IMR-90 (cell line): ENCODE measurements at places on chromosomes 4 and X.

- no peak for DNase-seq
Measured at GRCh38 chr4:15003891-15004738, 1.8 kb downstream of the CPEB2 start.

DNA sequence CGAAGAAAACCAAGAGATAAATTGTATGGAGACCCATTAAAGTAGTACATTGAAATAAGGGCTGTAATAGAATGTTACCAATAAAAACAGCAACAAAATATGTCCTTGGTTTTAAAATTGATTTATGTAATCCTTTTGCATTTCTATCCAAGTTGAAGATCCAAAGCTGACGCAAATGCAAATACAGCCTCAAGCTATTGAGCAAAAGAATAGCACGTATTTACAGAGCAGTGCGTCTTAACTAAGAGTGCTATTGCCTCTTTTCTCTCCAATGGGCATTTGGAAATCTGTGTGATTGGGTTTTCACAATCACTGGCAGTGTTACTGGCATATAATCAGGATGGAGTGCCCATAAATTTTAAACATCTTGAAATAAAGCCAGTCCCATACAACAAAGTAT, 417.4 kb downstream of the TLL1 start:
- no peak for DNase-seq

- no peak for DNase-seq
Measured at GRCh38 chrX:65601126-65601525, 66.3 kb upstream of the MSN start.

DNA sequence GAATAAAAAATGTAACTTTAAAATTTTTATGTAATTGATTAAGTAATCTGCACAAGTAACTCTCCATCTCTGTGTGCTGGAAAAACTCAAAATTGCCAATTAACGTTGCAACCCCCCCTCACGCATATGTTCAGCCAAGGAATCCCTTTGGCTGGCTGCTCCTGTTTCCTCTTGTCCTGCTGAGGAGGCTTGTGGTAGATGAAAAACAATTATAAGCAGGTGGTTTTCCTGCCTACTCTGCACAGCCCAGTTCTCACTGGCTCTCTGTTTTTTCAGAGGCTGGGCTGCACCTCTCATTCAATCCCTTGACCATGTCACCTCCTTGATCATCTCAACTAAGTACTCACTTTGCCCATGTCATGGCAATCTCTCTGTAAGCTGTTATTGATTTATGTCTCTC, 1068.4 kb downstream of the ARAP2 start:
- no peak for DNase-seq

GRCh38 chr4:165970703-165971420, 97.8 kb downstream of the TLL1 start:
- no peak for DNase-seq

GRCh38 chr4:54109241-54110018, 9.5 kb downstream of the GSX2 start:
- DNase-seq, result no peak

- no peak for DNase-seq
Measured at GRCh38 chrX:9493936-9494335, 29.1 kb downstream of the TBL1X start.

DNA sequence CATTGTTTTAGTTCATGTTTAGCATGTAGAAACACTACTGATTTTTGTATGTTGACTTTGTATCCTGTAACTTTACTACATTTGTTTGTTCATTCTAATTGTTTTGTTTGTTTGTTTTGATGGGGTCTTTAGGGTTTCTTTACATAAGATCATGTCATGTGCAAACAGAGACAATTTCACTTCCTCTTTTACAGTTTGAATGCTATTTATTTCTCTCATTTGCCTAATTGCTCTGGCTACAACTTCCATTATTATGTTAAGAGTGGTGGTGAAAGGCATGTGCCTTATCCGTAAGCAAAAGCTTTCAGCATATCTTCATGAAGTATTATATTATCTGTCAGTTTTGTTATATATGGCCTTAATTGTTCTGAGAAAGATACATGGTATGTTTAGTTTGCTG, 571.1 kb downstream of the PCDH7 start:
- no peak for DNase-seq

DNA sequence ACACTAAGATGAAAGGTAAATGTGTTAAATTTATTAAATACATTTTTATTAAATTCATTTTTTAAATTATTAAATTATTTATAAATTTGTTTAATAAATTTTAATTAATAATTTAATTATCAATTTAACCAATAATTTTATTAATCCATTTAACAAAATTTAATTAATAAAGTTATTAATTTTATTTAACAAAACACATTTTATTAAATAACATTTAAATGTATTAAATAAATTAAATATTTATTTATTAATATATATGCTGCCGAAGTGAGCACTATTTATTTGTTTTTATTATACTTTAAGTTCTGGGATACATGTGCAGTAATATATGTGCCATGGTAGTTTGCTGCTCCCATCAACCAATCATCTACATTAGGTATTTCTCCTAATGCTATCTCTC, 719.5 kb downstream of the TRIML1 start:
- DNase-seq, result no peak

- DNase-seq, result no peak
Measured at GRCh38 chrX:72539822-72540221, 32.8 kb downstream of the HDAC8 start.

GRCh38 chrX:146881521-146881920, 67.0 kb upstream of the CXorf51A start:
- DNase-seq, result no peak

DNA sequence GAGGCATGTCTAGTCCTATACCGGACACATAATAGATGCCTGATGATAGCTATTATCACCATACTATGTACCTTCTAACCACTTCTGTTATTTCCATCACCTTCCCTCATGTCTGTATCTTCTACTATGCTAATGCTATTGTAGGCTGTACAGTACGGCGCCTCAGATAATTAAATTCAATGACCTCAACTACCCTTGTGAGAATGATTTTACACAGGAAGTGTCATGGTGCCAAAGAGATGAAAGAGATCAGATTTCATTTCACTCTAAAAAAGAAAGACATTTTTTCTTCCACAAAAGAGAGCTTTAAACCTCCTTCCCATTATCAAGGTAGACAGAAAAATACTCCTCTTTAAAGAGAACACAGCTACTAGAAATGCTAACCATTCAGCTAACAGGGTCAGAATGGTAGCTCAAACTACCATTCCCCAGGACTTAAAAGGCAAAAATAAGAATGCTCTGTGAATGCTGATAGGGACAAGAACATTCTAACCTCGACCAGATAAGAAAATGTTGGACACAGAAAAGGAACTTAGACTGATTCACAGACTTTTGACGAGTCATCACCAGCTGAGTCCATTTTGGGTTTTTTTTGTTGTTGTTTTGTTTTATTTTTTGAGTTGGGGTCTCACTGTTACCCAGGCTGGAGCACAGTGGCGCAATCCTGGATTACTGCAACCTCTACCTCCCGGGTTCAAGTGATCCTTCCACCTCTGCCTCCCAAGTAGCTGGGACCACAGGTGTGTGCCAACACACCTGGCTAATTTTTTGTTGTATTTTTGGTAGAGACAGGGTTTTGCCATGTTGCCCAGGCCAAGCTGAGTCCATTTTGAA, 99.2 kb upstream of the RAPGEF2 start:
- DNase-seq, result peak; percentile 44

- DNase-seq, result no peak
Measured at GRCh38 chr4:159052315-159052714, 50.6 kb upstream of the RAPGEF2 start.

DNA sequence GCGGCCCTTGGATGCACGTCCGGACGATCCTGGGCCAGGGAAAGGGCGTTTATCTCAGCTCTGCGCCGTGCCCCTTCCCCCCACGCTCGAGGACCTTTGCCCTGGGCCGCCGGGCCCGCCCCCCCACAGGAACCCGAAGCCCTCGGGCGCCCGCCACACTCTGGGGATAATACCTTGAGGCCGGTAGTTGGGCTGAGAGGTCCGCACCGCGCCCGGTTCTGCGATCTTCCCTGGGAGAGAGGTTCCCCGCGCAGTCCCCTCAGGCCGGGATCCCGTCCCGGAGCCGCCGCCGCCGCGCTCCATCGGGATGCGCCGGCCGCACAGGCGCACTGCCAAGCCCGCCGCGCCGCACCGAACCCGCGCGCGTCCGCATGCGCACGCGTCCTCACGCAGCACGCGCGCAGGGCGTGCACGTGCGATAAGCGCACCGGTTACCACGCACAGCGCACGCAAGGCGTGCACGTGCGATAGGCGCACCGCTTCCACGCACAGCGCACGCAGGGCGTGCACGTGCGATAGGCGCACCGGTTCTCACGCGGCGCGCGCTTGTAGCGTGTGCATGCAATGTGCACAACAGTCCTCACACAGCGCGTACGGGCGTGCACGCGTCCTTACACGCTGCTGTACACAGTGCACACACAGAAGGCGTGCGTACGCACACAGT, at the start of gene MAP7D2:
Gene MAP7D2 (minus strand): TSS at position 331 of the 664 bp plus-strand sequence. CDS start 28 bp downstream, at position 303.
- no peak for DNase-seq

DNA sequence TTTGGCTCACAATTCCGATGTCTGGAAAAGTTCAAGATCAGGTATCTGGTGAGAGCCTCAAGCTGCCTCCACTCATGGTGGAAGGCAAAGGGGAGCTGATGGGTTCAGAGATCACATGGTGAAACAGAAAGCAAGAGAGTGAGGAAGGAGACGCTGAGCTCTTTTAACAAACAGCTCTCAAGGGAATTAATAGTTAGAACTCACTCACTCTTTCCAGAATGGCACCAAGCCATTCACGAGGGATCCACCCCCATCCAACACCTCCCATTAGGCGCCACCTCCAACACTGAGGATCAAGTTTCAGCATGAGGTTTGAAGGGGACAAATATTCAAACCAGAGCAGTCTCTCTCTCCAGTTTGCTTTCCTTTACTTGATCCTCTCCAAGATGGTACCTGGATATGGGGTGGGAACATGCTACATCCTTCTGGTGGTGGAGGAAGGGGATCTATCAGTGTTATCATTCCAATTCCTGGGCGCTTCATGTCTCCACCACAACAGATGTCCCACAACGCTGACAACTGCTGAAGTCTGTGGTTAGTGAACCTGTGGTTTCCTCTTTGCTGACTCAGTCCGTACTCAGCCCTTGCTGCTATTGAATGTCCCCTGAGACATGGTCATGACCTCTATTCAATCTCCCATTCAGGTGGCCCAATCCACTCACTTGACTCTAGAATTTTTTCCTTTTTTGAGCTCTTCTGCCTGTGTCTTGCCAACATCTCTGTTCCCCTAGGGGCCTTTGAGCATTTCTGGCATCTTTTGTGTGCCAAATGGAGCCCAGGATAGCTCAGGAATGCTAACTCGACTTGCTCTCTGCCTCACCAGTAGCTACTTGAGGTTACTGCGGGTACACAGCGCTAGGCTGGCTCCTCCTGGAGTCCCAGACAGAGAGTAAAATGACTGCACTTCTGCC, 395.2 kb downstream of the MID1IP1 start:
- DNase-seq, result peak; percentile 2

DNA sequence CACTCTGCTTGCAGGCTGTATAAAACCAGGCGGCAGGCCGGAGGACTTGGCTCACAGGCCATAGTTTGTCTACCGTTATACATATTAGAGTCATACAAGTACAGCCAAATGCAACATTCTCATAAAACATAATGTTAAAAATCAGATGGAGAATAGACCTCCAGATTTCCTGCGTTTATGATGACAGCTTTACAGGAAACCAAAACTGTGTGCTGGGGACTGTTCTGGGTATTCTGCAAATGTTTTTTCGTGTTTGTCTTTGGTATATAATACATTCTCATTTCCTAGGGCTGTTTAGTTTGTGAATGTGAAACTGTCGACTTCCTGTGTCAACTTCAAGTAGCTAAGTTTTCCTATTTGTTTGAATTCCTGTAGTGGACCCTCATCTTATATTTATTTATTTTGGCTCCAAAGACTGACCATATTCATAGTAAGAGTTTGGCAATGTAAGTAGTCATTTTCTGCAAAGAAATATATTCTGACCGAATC, 79.5 kb upstream of the FAM9C start:
- DNase-seq, result peak; percentile 85

DNA sequence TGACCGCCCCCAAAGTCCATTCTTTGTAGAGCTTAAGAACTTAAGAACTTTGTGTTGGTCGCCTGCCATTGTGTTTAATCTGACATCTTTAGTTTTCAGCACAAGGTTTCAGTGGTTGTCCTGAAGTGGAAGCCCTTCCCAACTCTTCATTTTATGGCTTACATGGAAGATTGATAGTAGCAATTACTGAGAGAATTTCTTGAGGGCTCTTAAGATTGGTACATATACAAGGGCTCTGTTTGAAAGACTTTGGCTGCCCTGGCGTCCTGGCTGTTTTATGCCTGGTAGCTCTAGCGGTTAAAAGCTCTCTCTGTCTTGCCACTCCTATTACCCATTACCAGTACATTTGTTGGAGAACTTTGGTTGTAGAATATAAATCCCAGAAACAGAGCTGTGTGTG, 75.0 kb downstream of the KDM6A start:
- no peak for DNase-seq

DNA sequence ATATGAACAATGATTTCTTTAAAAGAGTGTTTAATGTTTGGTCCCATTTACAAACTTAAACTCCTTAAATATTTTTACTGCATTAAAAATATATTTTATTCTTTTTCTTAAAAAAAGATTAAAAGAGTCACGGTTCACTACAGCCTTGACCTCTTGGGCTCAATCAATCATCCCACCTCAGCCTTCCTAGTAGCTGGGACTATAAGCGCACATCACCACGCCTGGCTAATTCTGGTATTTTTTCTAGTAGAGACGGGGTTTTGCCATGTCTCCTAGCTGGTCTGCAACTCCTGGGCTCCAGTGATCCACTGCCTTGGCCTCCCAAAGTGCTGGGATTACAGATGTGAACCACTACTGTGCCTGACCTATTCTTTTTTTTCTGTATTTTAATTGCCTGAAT, 104.7 kb upstream of the TLR2 start:
- no peak for DNase-seq

- DNase-seq, result no peak
Measured at GRCh38 chr4:153619811-153620210, 64.3 kb upstream of the TLR2 start.

DNA sequence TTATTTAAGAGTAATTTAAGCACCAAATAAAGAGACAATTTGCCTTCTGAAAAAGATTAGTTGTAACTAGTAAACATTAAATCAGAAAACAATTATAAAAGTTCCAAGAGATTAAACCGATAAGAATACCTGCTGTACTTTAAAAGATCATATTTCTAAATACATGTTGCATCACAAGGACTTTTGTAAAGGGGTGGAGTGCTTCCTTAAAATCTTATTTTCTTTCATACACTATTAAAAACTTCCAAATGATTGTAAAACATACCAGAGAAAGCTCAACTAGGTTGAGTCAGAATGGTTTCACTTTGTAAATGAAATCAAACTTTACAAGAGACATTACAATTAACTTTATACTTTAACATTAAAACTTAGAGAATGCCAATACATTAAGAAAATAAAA, 41.8 kb downstream of the ACSL4 start:
- DNase-seq, result no peak

GRCh38 chrX:55074851-55075467, at the start of gene PAGE2B:
PAGE2B (plus strand) TSS chrX:55075030; CDS start chrX:55076042, 1,012 bp downstream.
- no peak for DNase-seq

GRCh38 chr4:144181391-144181790, 40.9 kb upstream of the GYPA start:
- DNase-seq, result no peak
